ENCODE measurements at places on chromosomes 7 and 10. TPM values are rescaled to one million over a fixed set of nuclear protein-coding genes. Genes with fewer than 3 reads are reported as not detected.

The BMPR1A gene
- 16.5 TPM for polyA plus RNA-seq

DNA sequence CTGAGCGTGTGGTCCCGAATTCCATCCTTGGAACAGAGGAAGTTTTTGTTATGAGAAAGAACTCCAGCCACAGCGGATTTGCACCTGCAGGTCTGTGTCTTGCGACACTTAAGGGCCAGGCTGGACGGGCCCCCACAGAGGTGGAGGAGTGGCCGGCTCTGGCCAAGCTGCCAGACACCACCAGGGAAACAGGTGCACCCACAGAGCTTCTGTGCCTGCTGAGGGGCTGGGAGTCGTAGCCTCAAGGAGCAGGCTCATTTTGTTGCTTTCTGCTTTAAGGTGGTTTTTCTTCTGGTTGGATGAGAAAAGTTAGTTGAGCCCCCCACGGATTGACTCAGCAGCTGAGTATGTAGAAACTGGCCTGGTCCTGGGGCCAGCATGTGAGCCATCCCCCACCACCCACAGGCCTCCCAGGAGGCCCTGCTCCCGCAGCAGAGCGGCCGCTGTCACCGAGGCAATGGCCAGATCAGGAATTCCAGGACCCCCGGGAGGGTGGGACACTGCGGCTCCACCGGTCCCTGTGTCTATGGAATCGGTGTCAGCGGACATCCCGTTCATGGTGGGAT lies 41.9 kb downstream of the NKX6-2 start:
- no peak overlapping the region for H3K4me3 ChIP-seq
- H3K4me1 ChIP-seq: peaks cover 7% of the 10 kb centered on the region
- no peaks in the 10 kb centered on the region for H3K36me3 ChIP-seq

GRCh38 chr7:99381664-99382075 lies 7.1 kb downstream of the ARPC1B start:
- H3K27ac ChIP-seq: no peak overlapping the region
- H3K4me3 ChIP-seq: no peak overlapping the region
- no peak for DNase-seq
- H3K27me3 ChIP-seq: no peaks in the 10 kb centered on the region
- peaks cover 13% of the 10 kb centered on the region for H3K36me3 ChIP-seq

The PSPH gene
- 34.5 TPM for polyA plus RNA-seq

The TMEM270 gene
- polyA plus RNA-seq: not detected

Measured in GM23248 (cell line).